ENCODE measurements at places on chromosomes 7 and 10. TPM values are rescaled to one million over a fixed set of nuclear protein-coding genes. Genes with fewer than 3 reads are reported as not detected.

Gene BTBD16
- total RNA-seq = not detected

Gene LDB1
- 28.9 TPM for total RNA-seq

Gene SLC26A5
- total RNA-seq = not detected

Gene PTPRZ1
- total RNA-seq = 9.8 TPM

Gene DNAJC12
- 9.5 TPM for total RNA-seq

Gene FRMD4A
- total RNA-seq = 8.9 TPM

Gene NPC1L1
- total RNA-seq = not detected

Gene PFKP
- 164 TPM for total RNA-seq

Gene AFAP1L2
- 8.5 TPM for total RNA-seq
